Left lung (tissue), 14 donors: ENCODE measurements at places on chromosomes 4 and X.
A peak's percentile ranks its signal among the peaks of the same experiment; 100 is the strongest.

DNA sequence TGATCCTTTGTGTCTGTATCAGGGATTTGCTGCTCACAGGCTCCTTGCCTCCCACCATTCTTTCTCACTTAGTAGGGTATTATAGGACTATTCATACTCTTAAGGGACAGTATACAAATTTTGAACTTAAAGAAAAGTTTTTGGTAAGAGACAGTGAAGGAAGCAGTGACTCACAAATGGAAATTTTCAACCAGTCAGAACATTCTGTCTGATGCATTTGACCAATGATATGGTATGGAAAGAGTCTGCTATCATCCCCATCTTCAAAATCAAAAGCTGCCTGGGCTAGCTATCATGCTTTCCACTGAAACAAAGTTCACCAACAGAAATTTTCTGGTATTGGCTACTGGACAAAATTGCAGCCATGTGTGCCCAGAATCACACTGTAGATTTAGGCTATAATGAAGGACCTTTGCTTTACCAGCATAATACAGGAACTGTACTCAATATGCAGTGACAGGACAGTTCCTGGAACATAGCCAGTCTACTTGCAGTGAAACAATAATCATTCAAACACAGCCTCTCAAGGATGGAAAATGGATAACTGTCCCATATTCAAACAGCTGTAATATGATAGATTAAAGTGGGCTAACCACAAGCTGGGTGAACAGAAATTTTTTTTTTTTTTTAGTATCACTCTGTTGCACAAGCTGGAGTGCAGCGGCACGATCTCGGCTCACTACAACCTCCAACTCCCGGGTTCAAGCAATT is 109.0 kb upstream of the ACSL4 start:
- no peak for DNase-seq

DNA sequence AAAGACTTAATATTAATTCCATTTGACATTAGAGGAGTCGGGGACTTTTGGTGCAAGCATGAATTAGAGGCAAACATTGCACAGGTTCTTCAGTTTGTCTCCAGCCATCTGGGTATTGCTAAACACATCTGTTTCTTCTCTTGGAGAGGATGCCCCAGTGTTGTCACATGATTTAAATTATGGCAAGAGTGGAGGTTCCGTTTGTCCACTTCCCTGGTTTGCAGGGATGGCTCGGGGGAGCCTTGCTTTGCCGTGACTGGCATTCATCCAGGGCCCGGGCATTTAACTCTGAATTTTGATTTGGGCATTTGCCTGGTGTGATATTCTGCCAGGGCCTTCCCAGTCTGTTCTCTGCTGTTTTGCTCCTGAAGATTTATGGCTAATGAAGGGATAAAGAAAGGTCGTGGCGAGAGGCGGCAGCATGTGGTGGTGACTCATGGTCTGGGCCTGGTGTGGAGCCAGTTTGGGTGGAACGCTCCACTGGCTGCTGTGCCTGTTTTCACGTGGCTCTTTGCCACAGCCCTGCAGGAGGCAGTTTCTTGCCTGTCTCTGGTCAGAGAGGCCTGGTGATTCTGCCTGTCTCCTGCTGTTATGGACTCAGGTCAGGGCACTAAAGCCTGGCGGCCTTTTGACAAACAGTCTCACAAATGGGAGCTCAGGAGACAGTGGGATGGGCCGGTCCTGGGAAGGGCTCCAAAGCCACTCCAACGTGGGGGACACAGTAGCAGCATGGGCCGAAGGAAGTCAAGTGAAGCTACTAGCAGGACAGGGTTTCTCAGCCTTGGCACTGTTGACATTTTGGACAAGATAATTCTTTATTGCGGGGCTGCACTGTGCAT is 99.4 kb upstream of the PGRMC2 start:
- DNase-seq: no peak

GRCh38 chrX:50818986-50819385 is 5.0 kb upstream of the SHROOM4 start:
- DNase-seq: no peak

GRCh38 chr4:67131224-67131623 is 414.1 kb downstream of the CENPC start:
- DNase-seq: no peak

DNA sequence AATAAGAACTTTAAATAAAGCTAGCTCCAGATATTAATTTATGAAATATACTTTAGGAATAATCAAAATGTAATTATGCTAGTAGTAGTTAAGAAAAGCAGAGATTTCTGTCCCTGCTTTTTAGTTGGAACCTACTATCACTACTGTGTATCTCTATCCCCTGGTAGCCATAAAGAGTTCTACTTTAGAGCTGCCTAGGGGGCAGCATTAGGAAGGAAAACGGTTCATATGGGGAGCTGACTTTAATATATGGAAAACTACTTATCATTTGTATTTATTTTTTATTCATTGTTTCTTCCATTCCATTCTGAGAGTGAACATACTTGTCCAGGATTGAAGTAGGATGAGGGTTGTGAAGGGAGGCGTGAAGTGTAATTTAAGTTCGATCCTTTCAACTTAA is 40.9 kb downstream of the CPEB2 start:
- no peak for DNase-seq

DNA sequence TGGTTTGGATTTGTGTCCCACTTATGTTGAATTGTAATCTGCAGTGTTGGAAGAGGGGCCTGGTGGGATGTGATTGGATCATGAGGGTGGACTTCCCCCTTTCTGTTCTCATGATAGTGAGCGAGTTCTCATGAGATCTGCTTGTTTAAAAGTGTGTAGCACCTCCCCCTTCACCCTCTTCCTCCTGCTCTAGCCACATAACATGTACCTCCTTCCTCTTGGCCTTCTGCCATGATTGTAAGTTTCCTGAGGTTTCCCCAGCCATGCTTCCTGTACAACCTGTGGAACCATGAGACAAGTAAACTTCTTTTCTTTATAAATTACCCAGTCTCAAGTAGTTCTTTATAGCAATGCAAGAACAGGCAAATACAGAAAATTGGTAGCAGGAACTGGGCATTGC is 138.7 kb downstream of the INPP4B start:
- no peak for DNase-seq

DNA sequence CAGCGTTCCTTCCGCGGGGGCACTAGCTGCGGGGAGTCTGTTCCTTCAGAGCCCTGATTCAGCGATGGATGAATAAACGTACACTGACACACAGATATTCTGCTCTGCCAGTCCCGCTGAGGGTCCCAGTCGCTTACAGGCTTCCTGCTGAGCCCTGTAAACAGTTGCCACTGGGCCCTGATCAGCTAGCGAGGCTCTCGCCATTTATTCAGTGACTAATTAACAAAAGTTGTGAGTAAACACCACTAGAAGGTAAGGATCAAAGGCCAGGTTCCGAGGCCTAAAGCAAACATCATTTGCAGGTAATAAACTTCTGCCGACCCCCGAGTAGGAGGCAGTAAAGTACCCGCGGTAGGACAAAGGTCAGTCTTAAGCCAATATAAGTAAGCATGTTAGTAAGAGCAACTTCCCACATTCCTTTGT is 442.6 kb upstream of the GALNT7 start:
- no peak for DNase-seq

DNA sequence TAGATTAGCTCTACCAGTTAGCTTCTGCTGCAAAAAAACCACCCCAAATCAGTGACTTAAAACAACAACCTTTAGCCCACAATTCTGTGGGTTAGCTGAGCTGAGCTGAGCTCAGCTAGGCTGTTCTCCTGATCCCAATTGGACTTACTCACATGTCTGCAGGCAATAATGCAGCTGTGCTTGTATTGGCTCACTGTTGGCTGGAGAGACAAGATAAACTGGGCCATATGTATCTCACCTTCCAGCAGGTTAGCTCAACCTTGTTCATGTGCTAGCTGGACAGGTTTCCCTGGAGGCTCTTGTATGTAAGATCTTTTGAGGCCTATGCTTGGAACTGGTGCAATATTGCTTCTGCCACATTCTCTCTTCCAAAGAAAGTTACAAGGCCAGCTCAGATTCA is 261.5 kb upstream of the ADGRL3 start:
- no peak for DNase-seq

DNA sequence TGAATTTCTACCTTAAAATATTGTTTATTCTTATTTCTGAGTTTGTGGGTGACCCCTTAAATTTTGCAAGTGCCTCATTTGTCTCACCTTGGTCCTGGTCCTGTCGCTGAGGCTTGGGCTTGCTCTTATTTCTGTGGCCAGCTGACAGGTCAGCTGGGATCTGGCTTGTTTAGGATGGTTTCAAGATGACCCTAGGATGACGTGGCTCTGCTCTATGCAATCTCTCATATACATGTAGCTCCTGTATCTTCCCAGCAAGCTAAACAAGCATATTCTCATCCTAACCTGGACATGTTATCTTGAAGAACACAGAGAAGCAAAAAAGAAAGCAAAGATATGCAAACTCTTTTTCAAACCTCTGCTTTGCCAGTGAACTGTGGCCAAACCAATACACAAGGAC is 158.4 kb downstream of the BANK1 start:
- DNase-seq: no peak

DNA sequence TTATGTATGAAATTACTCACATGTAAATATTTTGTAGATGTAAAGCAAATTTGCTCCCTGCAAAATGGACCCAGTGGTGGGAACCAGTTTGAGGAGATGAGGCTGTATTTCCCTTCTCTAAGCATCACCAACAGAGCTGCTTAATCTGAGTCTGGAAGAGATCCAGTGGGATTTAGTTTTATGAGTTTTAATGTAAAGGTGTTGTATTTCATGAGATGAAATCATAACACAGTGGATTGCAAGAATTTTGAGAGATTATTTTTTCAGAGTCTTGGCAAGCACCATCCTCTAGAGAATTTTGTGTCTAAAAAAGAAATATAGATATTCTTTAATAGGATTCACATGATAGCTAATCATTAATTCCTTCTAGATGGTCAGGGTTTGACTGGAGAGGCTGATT is 35.6 kb upstream of the SFRP2 start:
- DNase-seq: no peak

DNA sequence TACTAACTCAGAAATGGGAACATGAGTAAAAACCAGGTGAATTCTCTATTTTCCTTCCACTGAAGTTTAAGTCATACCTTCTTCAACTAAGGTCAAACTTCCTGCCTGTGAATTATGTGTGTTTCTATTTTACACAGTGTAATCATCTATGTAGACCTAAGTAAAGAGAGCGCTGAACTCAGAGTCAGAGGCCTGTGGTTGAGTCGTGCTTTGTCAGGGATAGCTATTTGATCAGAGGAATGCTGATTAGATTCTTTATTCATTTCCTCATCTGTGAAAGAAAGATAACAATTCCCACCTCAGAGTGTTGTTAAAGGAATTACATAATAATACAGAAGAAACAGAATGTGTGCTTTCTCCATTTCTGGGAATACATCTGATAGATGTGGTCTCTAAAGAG is 654.1 kb downstream of the STIM2 start:
- no peak for DNase-seq

DNA sequence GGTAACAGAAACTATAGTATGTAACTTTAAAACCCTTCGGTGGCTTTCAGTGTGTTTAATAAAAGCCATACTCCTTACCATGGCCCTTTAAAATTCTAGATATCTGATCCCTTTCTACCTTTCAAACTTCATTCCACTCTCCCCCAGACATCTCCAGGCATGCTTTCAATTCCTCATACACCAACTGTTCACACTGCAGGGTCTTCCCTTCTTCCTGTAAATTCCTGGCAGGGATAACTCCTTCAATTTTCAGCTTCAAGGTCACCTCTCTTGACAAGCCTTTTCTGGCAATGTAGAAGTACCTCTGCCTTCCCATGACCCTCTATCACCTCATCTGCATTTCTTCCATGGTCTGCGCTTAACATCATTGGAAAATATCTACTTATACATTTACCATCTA is 60.8 kb downstream of the WDFY3 start:
- DNase-seq: no peak

DNA sequence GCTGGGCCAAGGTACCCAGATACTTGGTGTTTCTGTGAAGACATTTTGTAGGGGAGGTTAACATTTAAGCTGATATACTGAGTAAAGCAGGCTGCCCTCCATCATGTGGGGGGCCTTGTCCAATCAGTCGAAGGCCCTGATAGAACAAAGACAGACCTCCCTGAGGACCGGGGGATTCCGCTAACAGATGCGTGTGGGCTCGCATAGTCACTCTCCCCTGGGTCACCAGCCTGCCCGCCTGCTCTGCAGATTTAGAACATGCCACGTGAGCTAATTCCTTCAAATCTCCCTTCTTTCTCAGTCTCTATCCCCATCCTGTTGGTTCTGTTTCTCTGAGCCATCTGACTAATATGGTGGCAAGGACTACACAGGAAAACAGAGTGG is 60.7 kb downstream of the WFS1 start:
- DNase-seq: no peak

GRCh38 chrX:17475449-17476217 is 100.6 kb downstream of the NHS start:
- no peak for DNase-seq

GRCh38 chrX:130435937-130436336 is 34.1 kb downstream of the RBMX2 start:
- no peak for DNase-seq

- no peak for DNase-seq
These were observed 27.2 kb downstream of the OCIAD1 start for GRCh38 chr4:48858130-48858529.

GRCh38 chr4:146040623-146041022 is 102.0 kb upstream of the ZNF827 start:
- DNase-seq: no peak

- DNase-seq: no peak
These were observed 142.6 kb downstream of the DCK start for GRCh38 chr4:71136071-71136470.

DNA sequence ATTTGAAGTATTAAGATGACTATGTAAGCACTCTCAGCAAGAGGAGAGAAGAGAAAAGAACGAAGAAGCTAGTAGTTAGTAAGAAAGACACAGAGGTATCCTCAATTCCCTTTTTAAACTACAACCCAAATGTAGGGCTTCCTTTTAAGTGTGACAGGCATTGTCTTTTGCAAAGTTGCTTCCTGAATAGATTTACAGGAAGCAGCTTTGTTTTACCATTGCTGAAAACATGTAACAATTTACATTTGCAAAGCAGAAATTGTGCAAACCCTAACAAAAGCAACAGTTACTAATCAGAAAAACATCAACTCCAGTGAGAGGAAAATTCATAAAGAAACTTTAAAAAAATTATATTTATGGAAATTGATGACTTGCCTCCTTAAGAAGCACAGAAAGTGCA is 96.4 kb downstream of the FAM13A start:
- no peak for DNase-seq

DNA sequence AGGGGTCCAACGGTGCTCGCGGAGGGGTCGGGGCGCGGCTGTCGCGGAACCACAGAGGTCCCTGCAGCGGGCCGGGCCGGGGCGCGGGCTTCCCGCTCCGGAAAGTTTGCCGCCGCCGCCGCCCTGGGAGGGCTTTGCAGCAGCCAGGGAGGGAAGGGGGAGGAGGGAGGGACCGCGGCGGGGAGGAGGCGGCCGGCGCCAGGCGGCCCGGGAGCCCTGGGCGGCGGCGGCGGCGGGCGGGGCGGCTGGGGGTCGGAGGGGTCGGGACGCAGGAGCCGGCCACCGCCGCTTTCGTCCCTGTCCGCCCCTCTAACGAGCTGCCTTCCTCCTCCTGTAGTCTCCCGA is 375 bp downstream of the FGFR3 start:
- no peak for DNase-seq

DNA sequence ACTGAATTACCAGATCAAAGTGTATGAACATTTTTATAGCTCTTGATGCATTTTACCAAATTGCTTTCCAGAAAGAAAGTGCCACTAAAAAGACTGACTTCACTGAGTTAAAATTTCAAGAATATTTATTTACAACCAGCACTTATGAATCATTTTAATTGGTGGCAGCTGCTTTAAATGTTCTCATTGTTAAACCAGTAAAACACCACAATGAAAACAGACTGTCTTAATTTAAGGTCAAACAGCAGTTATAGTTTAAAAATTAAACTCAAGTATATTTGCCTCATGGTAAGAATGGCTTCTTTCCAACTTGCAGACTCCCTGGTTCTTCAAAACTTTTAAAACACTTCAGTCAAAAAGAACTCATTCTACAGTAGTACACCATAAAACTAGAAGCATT is 36.9 kb downstream of the AMMECR1 start:
- DNase-seq: peak; percentile 20
